ENCODE measurements at places on chromosomes 5 and 9.

- no peak for DNase-seq
Observed at GRCh38 chr5:153546566-153546965, 56.1 kb downstream of the GRIA1 start.

GRCh38 chr9:5983042-5983441 lies 32.4 kb downstream of the RANBP6 start:
- no peak for DNase-seq

- no peak for DNase-seq
Observed at GRCh38 chr9:113164536-113165300, 13.9 kb downstream of the SLC31A2 start.

- no peak for DNase-seq
Observed at GRCh38 chr5:151628112-151628823, 37.1 kb upstream of the FAT2 start.

GRCh38 chr5:34688015-34688810 lies 32.1 kb downstream of the RAI14 start:
- no peak for DNase-seq

DNA sequence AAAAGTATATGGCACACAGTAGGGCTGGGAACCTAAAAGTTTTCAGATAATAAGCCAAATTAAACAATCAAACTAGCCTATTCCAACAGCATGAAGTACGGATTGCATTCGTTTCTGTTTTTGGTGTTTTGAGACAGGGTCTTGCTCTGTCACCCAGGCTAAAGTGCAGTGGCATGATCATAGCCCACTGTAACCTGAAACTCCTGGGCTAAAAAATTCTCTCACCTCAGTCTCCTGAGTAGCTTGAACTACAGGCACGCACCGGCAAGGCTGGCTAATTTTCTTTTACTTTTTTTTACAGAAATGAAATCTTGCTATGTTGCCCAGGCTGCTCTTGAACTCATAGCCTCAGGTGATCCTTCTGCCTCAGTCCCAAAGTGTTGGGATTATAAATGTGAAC lies 5.2 kb downstream of the RFX3 start:
- no peak for DNase-seq

- no peak for DNase-seq
Observed at GRCh38 chr5:103234239-103234975, 24.2 kb upstream of the MACIR start.

- no peak for DNase-seq
Observed at GRCh38 chr9:17135295-17136160, 688 bp downstream of the CNTLN start.

- DNase-seq = no peak
Observed at GRCh38 chr5:65157906-65158603, 323.7 kb downstream of the ADAMTS6 start.

GRCh38 chr9:91682806-91683205 lies 259.2 kb upstream of the NFIL3 start:
- DNase-seq = no peak

GRCh38 chr9:14395317-14396082 lies 81.6 kb upstream of the NFIB start:
- no peak for DNase-seq

DNA sequence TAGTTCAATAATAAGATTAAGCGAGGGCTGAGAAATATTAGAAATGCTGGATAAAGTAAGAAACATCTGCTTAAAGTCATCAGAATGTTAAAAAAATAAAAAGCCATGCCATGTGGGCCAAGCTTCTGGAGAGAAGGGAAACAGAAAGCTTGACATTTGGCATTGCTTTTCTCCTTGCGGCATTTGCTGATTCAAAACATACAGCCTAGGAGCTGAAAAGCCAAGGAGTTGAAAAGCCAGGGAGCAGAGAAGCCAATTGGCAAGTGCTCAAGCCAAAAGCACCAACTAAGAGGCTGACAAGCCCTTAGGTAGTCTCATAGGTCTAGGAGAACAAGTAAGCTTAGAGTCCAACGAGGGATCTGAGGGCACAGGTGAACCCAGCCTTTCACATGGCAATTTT lies 754.3 kb downstream of the TLE4 start:
- no peak for DNase-seq

GRCh38 chr5:620152-620551 lies 8.0 kb downstream of the CEP72 start:
- DNase-seq = no peak

GRCh38 chr5:71591100-71591499 lies 4.0 kb downstream of the MCCC2 start:
- DNase-seq = no peak

DNA sequence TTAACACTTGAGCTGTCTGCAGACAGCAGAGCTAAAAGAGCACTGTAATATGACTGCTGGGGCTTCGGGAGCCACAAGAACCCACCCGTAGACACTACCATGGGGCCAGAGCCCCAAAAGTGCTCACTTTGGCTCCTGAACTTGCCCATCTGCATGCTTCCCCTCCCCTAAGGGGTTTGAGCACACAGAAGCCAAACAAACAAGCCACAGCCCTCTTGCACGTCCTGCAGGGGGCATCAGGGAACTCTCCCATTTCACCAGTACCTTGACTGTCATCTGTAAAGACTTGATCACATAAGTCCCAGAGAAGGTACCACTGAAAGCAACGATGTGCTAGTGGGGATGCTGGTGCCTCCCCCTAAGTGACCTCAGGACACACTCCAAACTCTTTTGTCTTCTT lies 681.8 kb downstream of the SEMA5A start:
- no peak for DNase-seq

DNA sequence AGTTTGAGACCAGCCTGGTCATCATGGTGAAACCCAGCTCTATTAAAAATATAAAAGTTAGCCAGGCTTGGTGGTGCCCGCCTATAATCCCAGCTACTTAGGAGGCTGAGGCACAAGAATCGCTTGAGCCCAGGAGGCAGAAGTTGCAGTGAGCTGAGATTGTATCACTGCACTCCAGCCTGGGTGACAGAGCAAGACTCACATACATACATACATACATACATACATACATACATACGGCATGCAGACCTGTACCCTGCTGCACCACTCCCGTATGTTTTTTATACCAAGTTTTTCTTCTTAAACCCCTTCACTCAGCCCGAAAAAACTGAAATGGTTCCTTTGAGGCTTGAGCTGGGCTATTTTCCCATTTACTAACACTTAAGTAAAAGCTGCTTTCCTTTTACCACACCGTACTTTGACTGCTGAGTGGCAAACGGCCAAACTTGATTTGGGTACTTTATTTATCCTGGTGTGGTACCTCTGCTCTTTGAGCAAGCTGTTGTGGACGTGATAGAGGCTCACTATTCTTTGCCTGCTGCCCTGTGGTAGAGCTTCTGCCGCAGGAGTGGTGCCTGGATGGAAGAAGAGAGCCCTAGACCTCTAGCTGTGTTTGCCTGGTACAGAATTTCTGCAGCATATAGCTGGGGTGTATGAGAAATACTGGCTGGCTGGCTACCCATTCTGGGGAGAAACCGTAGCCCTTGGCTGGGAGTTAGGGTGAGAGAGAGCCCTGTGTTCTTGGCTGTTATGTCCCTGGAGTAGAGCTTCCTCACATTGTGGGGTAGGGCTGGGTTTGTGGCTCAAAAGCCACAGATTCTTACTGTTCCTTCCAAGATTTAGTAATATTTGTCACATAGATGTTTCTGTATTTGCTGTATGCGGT lies 19.4 kb downstream of the IPO11 start:
- no peak for DNase-seq

GRCh38 chr9:104907278-104907951 lies 20.5 kb downstream of the ABCA1 start:
- no peak for DNase-seq

DNA sequence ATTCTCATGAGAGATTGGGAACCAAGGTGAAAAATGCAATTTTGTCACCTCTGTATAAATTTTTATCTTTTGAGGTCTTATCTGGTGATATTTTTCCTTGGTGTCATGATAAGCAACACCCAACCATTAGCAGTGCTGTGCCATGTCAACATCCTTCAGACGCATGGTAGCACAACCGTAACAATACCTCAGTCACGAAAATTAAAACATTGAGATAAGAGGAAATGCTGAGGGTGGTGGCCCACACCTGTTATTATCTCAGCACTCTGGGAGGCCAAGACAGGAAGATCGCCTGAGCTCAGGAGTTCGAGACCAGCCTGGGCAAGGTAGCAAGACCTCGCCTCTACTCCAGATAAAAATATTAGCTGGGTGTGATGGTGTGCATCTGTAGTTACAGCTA lies 32.7 kb downstream of the SLC46A2 start:
- no peak for DNase-seq

DNA sequence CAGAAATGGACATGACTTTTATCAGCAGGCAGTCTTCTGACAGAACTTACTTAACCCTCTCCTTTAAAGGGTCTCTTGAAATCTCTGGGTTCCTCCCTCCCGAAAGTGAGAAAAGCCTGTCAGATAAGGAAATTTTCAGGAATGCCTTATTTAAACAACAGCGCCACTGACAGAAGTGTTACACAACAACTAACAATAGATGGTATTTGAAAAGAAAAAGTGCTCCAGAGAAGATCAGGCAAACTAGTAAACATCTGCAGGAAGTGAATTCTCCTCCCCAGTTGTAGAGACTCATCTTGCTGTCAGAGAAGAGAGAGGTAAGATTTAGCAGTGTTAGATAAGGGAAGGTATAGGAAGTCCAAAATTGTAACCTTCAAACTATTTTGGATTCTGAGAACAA lies 107.2 kb upstream of the NFIL3 start:
- DNase-seq = no peak

All from stimulated activated CD8-positive, alpha-beta memory T cell treated with anti-CD3 and anti-CD28 coated beads, Interleukin-7, amount 100 ng/mL, for 1 hour (primary cell).